Vagina (tissue), 2 donors: ENCODE measurements at places on chromosomes 6 and 20.
A peak's percentile ranks its signal among the peaks of the same experiment; 100 is the strongest.

- no peak for DNase-seq
These were observed 124.9 kb downstream of the NKAIN2 start for GRCh38 chr6:123928529-123928928.

GRCh38 chr6:109096208-109096607 is 901 bp downstream of the CEP57L1 start:
- no peak for DNase-seq

DNA sequence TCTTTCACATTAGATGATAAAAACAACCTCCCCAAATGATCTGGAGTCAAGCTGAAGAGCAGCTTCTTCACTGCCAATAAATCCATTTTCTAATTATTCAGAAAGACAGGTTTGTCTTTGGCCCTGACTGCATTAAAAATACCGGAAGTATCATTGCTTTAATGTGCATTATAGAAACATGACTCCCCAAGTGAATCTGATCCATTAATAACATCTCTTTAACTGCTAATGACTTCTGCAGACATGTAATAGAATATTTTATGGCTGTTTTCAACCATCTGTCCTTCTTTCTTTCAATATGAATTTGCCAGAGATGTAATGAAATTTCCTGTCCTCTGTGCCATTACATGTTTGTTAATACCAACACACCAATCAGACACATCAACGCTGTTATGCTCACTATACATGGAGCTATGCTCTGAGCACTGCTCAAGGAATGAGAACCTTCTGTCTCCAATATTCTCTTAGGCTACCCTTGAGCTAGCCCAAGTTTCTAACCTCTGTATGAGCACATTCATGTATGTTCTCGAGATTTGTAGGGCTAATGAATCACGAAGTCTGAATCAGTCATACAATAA is 87.8 kb downstream of the LYRM4 start:
- no peak for DNase-seq

GRCh38 chr6:134626086-134626485 is 308.2 kb upstream of the SGK1 start:
- no peak for DNase-seq

DNA sequence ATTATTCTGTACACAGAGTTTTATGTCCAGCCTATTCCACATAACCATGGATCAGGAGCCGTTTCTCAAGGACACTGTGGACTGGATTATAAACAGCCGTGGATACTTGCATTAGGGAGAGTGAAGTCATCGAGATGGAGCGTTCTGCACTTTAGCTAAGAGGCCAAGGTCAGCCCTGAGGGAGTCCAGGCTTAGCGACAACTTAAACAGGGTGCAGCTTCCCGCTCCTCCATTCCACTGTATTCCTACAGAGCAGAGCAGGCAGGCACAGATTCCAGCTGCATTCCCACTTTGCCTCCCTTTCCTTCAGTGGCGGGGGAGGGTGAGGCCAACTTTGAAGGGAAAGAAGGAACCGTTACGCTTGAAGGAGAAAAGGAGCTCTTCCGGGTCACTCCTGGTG is 59.5 kb downstream of the RAMACL start:
- no peak for DNase-seq

GRCh38 chr6:75178757-75179156 is 27.1 kb downstream of the COL12A1 start:
- DNase-seq = no peak

DNA sequence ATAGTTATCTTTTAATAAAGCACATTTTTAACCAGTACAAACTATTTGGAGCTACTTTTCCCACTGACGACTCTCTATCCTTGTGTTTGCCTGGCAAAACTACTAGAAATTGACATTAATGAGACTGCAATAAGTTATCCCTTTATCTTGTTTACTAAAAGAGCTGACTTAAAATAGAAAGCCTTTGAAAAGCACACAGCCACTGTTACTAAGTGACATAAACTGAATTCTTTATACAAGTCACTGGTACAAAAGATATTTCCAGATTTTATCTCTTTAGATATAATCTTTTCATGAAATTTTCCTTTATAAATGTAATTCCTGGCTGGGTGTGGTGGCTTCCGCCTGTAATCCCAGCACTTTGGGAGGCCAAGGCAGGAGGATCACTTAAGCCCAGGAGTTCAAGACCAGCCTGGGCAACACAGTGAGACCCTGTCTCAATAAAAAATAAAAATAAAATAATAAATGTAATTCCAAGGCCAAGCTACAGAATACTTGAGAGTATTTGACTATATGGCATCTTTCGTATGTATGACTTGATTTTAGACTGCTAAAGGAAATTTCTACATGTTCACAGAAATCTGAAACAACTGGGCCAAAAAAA is 9.5 kb downstream of the MBOAT1 start:
- DNase-seq = no peak

DNA sequence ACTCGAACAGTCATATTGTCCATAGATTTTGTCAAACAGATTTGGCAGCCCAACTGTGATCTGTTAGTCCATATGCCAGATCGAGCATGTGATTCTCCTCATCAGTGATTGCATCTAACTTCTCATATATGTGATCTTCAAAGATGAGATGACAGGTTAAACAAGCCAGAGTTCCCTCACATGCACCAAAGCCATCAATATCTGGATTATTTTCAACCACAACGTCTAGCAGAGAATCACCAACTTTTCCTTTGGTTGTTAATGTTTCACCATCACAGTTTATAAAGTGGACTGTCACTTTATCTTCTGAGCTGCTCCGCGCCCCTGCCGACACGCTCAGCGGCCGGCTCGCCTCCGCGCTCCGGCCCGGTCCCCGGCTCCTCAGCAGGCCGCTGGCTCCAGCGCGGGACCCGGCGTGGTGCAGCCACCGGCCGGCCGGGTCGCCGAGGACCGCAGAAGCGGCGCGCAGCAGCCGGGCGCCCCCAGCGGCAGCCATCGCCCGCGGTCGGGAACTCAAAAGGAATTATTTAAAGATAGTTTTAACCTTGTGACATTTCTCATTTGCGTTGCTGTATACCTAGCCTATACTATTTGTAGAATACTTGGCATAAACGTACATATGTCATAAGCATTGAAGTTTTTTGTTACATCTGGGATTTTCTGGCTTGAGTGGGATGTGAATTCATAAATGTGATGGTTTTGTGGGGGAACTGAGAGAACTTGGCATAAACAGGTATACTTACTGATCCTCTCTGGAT is 40.1 kb upstream of the DYNLRB1 start:
- DNase-seq = no peak

DNA sequence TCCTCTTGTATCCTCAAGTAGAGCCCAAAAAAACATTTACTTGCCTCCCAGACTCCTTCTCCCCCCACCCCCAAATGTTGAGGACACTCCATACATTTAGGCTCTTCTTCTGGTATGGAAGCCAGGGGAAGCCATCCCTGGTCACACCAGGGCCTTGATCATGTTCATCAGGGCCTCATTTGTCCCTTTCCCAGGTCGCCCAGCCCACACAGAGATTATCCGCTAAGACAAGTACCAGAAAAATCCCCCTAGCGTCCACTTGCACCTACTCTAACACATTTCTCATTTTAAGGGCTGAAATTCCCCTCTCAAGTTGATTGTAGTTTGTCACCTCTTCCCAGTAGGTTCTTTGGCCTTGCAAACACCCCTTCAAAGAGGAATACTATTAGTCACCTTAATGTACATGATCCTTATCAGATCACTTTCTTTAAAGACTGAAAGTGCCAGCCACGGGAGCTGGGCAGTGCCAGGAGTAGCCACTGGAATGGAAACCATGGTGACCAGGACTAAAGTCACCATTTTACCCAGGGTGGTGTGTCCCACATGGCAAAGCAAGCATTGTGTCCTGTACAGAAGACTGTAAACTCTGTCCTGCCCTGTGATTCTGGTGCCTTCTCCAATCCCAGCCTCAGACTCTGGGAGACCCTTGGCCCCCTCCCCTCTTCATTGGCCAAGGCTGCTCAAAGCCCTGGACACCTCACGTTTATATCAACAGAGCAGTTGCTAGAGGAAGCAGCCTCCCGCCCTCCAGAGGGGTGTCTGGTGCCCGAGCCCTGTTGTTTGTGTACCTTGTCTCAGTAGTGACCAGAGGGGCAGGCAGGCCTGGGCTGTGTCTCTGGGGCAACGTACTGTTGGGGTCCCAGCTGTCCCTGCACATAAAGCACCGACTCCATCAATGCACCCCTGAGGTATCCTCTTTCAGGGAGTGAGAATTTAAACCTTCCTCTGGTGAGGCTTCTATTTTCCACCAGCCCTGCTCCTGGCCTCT is 5.0 kb upstream of the APOBEC2 start:
- no peak for DNase-seq

- DNase-seq = no peak
These were observed 194.2 kb downstream of the ATXN1 start for GRCh38 chr6:16567071-16567470.

- DNase-seq = no peak
These were observed at the start of the genes DEFB124 and REM1 for GRCh38 chr20:31474758-31475427. TSS of gene DEFB124 (minus strand) at chr20:31475127. CDS start at chr20:31473013, 2,114 bp downstream. TSS of gene REM1 (plus strand) at chr20:31475288. CDS start at chr20:31476446, 1,158 bp downstream.

DNA sequence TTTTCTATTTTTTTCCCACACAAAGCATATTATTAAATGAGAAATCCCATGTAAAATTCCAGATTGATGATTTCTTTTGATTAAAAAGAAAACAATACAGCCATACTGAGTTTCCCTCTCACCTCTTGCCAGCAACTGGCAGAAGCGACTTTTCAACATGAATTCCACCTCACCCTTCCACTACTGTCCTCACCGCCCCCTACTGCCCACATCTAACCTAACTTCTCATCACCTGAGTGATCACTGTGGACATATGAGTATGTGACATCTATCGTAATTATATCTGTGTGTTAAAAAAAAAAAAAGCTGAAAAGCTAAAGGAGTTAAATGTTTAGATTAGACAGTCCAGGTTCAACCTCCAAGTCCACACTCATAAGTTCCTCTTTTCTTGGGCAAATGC is 528.6 kb downstream of the PRKN start:
- DNase-seq = no peak

GRCh38 chr6:733431-734219 is 40.7 kb upstream of the EXOC2 start:
- DNase-seq = no peak

DNA sequence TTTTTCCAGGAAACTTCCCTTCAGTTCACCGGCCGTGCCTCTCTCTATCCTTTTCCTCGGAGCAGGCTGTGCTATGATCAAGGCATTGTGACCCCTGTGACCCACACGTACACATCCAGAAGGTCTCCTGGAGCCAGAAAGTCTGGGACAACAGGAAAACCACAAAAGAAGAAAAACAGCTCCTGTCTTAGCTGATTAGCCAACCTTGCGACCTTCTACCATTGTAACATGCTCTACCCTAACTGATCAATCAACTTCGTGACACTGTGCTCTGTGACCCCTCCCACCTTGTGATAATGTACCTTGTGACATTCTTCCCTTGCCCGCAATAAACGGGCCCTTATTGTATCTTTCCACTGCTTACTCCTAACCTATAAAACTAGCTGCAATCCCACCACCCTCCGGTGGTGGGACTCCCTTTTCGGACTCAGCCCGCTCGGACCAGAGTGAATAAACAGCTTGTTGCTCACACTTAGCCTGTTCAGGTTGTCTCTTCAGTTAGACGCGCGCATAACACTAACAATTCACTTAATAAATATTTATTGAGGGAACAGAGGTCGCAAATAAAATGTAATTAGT is 24.2 kb downstream of the ZNF311 start:
- no peak for DNase-seq

- DNase-seq = no peak
These were observed 37.8 kb downstream of the NCOA7 start for GRCh38 chr6:125828476-125829039.

GRCh38 chr6:117605169-117605826 is 3.0 kb upstream of the GOPC start:
- no peak for DNase-seq

GRCh38 chr6:156963712-156964700 is 186.8 kb downstream of the ARID1B start:
- no peak for DNase-seq

DNA sequence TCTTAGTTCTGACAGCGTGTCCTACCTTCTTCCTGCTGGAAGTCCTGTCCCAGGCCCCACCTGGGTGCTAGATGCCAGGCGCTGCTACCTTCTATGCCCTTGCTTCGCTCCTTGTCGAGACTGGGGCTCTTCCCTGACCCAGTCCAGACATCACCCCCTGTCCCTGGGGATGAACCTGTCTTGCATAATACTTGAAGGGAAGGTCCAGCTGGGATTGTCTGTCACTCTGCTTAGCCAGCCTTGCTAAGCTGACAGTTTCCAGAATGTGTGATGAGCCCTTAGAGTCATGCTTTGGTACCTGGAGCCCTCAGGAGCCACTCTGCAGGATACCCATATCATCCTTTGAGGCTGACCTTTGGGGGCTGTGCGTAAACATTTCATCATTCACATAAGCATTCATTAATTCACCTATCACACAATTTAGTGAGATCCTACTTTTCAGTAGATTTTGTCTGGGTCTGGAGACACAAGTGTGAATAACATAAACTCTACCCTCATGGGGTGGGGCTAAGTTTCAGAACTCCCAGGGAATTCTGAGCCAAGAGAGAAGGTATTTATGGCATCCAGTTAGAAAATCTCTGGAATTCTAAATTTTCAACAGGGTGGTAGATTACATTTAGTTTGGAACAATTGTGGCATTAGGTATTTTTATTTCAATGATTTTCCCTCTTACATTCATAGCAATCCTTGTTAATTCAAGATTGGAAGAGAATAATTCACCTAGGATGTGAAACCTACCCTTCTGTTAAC is 151.1 kb upstream of the HDAC2 start:
- no peak for DNase-seq

DNA sequence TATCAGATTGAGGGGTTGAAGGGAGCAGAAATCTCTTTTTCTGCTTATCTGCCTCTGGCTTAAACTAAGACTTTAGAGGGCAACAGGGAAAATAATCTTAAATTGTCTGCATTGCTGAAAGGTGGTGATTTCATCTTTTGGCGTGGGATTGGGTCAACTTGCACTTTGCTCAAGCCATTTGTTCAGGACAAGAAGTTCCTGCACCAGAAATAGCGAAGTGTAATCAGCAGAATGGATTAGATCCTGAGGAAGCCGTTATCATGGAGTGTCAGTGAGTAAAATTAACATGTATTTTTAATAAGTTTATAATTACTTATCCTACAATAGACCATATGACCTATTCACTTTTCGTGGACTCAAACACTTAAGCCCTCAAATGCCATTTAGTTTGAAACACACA is 249.3 kb downstream of the CD83 start:
- DNase-seq = no peak

GRCh38 chr20:62685781-62686555 is 22.7 kb upstream of the NTSR1 start:
- DNase-seq = no peak

- DNase-seq = no peak
These were observed 381.6 kb downstream of the LAMA2 start for GRCh38 chr6:129264480-129265045.

- DNase-seq = no peak
These were observed 40.2 kb upstream of the FAM50B start for GRCh38 chr6:3808759-3809514.

GRCh38 chr6:169851641-169852503 is 100.5 kb downstream of the ERMARD start:
- peak; percentile 79 for DNase-seq

- no peak for DNase-seq
These were observed 163.0 kb downstream of the ARID1B start for GRCh38 chr6:156940221-156940620.

GRCh38 chr6:155493694-155494143 is 38.1 kb upstream of the NOX3 start:
- DNase-seq = no peak
